Fibroblast of lung (primary cell): ENCODE measurements at places on chromosomes 12 and 14. TPM values are rescaled to one million over a fixed set of nuclear protein-coding genes. Genes with fewer than 3 reads are reported as not detected.
A peak's percentile ranks its signal among the peaks of the same experiment; 100 is the strongest.

GRCh38 chr12:57881475-57881874 lies 34.9 kb upstream of the CTDSP2 start:
- DNase-seq: no peak

DNA sequence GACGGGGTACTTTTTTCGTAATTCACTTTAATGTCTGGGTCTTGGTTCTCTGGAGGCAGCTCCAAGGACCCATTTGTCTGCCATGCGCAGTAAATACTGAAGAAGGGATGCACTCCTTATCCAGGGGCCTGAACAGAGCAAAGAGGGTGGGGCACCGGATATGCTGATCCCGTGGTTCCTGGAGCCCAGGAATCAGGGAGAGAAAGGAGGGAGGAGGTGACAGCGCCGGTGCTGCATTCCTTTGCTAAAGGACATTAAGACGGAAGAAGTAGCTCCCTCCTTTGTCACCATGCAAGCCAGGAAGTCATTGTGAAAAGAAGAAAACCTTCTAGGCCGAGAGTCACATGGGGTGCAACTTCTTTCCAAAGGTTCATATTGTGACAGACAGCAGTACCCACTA lies 1057.7 kb downstream of the VRK1 start:
- DNase-seq: no peak

DNA sequence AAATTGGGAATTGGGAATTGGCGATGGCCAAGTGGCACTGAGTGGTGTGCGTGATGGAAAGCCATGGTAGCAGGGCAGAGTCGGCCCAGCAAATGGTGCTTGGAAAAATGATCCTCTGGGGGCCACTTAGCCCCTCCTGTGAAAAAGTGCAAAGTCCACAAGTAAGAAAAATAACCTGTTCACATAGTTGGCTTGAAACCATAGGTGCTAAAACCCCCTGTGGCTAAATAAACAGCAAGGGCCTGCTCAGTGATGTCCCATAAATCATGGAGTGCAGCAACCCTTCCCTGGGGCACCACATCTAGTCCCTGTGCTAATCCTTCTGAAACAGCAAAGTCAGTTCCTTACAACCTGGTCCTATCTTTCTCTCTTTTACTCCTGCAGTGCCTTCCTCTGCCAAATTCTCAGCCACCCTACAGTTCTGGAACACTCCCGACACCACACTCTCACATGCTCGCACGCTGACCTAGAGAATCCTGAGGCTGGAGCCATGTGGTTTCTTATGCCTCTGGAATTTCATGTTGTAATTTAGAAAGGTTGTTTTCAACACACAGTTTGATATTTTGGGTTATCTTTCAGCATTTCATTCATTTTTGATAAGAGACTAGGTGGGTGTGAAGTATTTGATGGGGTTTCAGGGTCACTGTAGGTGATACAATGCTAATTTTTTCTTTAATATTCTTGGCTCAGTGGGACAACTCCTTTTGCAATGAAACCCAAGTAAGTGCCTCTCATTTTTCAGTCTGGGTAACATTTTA lies 123.6 kb downstream of the SMOC1 start:
- DNase-seq: peak; percentile 74

DNA sequence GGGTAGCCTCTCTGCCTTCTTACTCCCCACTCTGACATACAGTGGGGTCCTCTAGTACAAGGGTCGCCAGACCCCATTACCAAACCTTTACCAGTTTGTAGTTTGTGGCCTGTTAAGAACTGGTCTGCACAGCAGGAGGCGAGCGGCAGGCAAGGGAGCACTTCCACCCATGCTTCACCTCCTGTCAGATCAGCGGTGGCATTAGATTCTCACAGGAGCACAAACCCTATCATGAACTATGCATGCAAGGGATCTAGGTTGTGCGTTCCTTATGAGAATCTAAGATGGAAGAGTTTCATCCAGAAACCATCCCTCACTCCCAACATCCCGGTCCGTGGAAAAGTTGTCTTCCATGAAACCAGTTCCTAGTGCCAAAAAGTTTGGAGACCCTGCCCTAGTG lies 146.5 kb downstream of the HMGA2 start:
- DNase-seq: no peak

DNA sequence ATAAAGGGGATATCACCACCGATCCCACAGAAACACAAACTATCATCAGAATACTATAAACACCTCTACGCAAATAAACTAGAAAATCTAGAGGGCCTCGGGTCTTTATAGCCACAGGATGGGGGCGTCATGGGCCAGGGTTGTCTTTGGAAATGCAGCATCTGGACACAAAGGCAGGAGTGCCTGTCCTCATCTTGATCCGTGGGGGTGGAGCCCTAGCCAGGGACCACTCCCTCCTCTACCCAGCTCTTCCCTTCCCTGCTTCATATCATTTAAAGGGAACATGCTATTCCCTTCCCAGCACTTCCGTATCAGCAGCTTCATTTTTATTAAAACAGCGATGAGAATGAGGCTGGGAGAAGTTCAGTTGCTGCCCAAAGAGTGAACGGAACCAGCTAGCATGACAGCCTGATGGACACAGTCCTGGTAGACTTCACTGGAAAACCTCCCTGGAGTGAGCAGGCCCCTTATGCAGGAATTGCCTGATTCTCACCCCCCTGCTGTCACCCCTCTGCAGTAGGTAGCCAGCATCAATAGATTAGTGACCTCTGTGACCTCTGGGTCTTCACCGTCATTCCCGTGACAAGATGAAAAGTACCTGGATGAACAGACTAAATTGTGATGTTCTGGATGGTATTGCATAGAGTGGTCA lies 251.4 kb upstream of the RGS6 start:
- no peak for DNase-seq

GRCh38 chr12:54370171-54370730 lies 6.0 kb upstream of the GPR84 start:
- peak; percentile 77 for DNase-seq

GRCh38 chr14:102238766-102239165 lies 66.2 kb downstream of the MOK start:
- DNase-seq: no peak

DNA sequence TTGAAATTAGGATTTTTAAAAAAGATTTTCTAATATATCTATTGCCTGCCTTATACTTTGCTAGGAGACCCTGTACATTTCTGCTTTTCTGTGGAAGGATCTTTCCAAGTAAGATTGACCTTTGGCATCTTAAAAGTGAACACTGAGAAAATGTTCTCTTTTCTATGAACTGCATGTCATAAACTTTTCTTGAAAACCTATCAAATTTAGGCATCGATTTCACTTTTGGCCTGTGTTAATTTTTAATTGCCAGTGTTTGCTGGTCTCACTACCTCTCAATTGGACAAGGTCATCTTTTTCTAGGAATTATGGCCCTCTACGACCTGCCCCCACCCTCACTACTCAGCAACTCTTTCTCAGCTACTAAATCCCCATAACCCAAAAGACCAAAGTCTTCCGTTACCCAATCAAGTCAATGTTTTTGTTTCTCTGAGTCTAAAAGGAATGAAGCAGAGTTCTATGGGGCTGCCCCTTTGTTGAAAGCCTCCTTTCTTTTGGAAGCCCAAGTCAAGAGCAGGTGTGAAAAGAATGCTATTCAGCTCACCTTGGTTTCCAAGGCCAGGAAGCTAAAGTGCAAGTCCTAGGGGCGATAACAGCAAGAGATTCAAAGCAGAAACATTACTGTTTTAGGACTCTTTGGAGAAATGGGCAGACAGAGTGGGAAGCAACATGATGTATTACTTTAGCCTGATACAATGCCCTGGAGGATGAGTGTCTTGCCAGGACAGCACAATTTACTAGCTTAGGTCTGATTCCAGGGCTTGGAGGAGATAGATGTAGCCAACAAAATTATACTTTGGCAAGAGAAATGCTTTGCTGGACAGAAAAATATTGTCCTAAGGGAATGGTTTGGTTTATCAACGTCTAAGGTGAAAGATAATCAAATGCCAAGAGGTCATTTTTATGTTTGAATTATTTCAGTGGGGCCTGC lies 55.0 kb downstream of the IGF1 start:
- no peak for DNase-seq

GRCh38 chr14:23895480-23895879 lies 58.1 kb upstream of the DHRS4 start:
- DNase-seq: no peak

DNA sequence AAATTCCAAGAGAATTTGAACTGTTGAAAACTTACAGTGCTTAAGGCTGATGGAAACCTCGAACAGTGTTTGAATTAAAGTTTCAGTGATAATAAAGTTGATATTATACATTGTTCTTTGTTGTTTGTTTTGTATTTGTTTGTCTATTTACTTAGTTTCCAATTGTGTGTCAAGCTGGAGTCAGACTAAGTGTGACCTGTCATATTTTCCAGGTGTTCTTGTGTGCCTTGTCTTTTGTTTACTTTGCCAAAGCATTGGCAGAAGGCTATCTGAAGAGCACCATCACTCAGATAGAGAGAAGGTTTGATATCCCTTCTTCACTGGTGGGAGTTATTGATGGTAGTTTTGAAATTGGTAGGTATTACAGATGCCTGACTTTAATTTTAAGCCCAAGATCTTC lies 6.0 kb downstream of the SLCO1C1 start:
- no peak for DNase-seq

- DNase-seq: no peak
Observed at GRCh38 chr14:101209594-101209993, 306.1 kb upstream of the RTL1 start.

Gene IAPP
- not detected in 2 replicates for total RNA-seq

Gene NRXN3
- total RNA-seq: 0.51 and 0.83 TPM in 2 replicates

Gene HPD
- 0.17 and 0.26 TPM in 2 replicates for total RNA-seq
